ENCODE measurements at places on chromosomes 6 and 20. TPM values are rescaled to one million over a fixed set of nuclear protein-coding genes. Genes with fewer than 3 reads are reported as not detected.

GRCh38 chr20:44117296-44118184, 69.4 kb downstream of the JPH2 start:
- DNase-seq, result no peak

GRCh38 chr6:5398530-5398929, 137.2 kb downstream of the FARS2 start:
- DNase-seq, result no peak

- no peak for DNase-seq
Observed at GRCh38 chr20:10061641-10062040, 26.9 kb downstream of the ANKEF1 start.

DNA sequence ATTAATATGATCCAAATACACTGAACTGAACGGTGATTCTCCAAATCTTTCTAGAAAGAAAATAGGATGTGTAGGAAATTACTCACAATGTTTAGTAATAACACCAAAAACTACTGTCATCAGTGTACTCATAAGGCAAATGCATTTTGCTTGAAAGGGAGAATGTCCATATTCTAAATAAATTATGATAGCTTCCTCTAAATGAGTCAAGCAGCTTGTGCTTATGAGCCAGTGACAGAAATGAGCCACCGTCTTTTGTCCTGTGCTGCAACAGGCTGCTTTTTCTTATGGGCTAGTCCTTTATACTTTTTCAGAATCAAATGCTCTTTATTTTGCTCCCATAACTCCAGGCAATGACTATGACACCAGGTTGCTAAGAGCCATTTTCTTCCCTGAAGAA, 4.5 kb upstream of the ZNF451 start:
- DNase-seq, result no peak

DNA sequence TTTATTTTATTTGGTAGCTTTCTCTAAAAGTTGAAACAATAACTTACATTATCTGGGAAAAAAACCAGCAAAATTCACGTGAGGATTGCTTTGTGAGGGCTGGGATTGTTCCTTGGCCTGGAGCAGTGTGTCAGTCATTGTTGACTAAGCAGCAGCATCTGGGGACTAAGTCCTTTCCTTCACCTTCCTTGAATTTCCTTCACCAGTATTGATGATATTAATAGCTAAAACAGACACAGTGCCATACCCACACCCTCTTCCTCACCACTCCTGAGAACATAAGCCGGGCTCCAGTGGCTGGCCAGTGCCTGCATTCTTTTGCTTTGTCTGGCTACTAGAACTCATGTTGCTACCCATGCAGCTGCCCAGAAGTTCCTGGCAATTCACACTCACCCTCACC, 23.7 kb downstream of the PLCB1 start:
- DNase-seq, result no peak

DNA sequence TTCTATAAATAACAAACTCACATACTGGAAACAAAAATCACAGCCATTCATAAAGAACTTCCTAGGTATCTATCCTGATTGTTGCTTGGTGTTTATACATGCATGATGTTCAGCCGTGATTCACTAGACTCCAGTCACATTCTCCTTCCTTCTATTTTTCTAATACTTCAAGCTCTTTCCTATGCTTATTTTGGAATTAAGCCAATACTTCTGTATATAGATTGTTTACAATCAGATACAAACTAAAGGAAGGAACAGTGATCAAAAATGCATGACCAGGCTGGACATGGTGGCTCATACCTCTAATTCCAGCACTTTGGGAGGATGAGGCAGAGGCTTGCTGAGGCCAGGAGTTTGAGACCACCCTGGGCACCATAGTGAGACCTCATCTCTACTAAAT, 377.5 kb upstream of the IRAK1BP1 start:
- DNase-seq, result no peak

- no peak for DNase-seq
Observed at GRCh38 chr20:7579888-7580287, 360.4 kb downstream of the HAO1 start.

DNA sequence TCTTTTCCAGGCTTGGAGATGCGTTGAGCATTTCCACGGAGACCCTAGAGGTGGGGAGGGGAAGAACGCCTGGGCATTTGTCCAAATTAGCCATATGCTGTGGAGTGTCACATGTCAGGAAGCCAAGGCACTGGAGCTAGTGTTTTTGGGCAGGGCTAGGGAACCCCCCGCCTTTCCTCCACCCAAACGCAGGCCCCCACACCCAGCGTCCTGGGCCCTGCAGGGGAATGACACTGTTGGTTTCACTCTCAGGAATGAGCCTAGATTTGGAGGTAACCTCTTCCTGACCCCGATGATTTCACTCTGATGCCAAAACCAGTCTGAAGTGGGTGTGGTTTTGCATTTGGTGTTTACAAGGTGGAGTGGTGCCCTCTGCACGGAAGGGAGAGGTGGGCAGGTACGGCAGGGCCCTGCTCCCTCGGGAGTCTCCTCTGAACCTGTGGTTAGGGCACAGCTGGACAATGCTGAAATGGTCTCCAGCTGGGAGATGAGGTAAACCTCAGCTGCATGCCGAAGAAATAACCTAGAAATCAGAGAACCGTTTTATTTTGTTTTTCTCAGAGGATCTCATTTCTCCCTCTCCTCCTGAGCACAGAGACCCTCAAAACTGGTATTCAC, 29.5 kb downstream of the MTHFD1L start:
- DNase-seq, result no peak

DNA sequence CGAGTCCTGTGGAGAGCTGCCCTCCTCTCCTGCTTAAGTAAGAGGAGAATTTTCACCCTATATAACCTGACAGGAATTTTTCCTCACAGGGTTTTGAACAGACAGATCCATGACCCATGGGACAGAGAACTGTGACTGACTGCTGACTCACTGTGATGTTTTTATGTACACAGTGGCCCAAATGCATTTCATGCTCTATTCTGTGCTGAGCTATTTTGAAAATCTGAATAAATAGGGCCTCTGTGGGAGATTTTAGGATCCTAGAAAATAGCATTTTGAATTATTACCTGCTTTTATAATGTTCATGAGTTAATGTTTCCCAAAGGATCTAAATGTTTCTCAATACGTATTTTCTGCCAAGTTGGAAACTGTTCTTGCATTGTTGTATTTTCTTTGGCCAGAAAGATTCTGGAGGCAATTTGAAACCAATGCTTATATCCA, 577.4 kb downstream of the HTR1B start:
- DNase-seq, result no peak

Gene IL20RA
- 21.9 TPM for total RNA-seq

Gene THBD
- 76.9 TPM for total RNA-seq

Gene CEP250
- 10.1 TPM for total RNA-seq

Gene SIRPA
- total RNA-seq, result 52.3 TPM

Gene PRICKLE4
- total RNA-seq, result 10.1 TPM

Gene RFX6
- not detected for total RNA-seq

Gene ATRN
- 22.8 TPM for total RNA-seq

Gene DEFB115
- total RNA-seq, result not detected
